Stimulated activated CD4-positive, alpha-beta T cell treated with anti-CD3 and anti-CD28 coated beads, Interleukin-4, amount 100 ng/mL, for 48 hours (primary cell): ENCODE measurements at places on chromosomes 6 and 20.

- DNase-seq, result no peak
Measured at GRCh38 chr6:33251395-33252012, 20.2 kb downstream of the VPS52 start.

DNA sequence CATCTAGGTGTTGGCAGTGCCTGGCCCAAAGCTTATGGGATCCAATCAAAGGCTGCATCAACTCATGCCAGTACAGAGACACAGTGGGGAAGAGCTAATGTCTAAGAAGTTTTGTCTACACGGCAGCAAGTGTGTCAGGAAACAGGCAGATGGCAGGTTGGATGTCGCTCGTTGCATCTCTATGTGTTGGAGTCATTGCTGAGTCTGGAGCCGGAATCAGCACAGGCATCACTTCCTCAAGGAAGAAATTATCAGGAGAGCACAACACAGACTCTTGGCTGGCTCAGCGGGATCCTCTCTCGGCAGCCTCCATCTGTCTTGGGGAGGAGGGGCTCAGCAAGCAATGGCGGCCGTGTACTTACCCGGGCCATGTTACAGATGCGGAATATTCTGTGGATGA is 467.2 kb upstream of the CHD6 start:
- no peak for DNase-seq

- no peak for DNase-seq
Measured at GRCh38 chr6:137190583-137191094, 17.2 kb upstream of the IL22RA2 start.

DNA sequence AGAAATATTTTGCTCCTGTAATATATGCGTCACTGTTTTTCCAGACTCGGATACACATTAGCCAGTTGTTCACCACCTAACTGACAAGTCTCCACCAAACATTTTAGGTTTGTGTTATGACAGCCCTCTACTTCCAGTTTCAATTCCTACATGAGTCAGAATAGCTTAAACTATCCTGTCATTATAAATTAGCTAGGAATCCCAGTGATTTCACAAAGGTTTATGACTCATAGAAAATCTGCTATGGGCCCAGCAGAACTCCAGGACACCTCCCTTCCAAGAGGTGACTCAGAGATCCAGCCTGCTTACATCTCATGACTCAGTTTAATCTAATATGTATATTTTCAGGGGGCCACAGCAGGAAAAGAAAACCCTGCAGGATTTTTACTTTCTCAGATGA is 17.4 kb upstream of the PLCB4 start:
- no peak for DNase-seq

- DNase-seq, result no peak
Measured at GRCh38 chr6:33905071-33905609, 101.3 kb upstream of the MLN start.

DNA sequence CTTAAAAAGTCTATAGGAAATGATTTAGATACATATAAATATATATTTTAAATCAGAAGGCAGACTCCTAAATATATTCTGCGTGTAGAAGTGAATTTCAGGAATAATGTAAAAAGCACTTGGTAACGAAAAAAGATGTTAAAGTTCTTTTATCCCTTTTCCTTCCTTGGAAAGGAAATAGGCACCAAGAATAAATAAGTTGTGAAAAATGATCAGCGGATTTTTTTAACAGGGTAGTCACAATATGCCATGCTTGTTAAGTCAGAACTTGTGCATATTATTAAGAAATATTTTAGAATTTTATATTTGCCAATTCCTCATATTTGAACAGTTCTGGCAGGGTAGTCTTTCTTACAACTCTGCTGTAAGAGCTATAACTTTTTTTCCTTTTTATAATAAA is 173.8 kb downstream of the CD83 start:
- DNase-seq, result no peak

GRCh38 chr6:138310294-138310693 is 67.4 kb upstream of the SMIM28 start:
- no peak for DNase-seq

- DNase-seq, result no peak
Measured at GRCh38 chr6:140537834-140538705, 1163.6 kb upstream of the CITED2 start.

GRCh38 chr6:169777896-169778295 is 26.5 kb downstream of the ERMARD start:
- DNase-seq, result no peak

DNA sequence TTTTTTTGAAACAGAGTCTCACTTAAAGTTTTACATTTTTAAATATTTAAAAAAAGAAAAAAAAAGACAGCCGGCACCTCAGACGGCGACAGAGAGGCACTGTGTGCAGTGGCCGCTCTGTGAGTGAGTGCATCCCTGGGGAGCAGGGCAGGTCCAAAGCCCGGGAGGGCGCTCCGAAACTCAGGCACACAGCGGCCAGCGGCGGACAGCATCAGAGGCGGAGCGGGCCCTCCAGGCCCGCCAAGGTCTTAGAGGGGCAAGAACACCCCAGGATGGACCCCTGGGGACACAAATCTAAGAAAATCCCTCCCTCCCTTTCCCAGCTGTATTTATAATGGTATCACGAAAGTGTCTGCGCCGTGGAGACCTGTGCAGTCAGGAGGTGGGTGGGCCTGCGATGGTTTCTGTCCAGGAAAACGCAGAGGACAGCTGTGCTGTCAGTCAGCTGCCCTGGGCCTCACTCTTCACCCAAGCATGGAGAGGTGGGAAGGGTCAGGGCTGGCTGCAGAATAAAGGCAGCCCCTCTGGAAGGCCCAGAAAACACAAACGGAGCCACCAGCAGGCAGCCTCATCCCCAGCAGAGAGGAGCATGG is 43.8 kb downstream of the TAF4 start:
- no peak for DNase-seq

DNA sequence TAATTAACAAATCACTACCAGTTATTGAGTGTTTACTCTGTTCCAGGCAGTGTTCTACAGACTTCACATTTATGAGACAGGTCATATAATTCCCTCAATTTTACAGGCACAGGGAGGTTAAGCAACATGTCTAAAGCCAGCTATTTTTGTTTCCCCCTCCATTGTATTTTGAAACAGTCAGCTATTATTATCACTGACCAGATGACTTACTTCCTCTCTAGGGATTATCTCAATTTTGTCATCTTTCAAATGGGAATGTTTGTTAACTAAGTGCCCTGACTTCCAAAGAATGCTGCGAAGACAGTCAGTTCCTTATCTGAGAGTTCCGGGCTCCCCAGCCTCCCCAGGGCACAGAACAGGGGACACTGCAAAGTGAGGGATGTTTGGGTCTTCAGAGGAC is 5.6 kb upstream of the CNPY3 start:
- no peak for DNase-seq

- no peak for DNase-seq
Measured at GRCh38 chr6:16136621-16137450, 8.0 kb downstream of the MYLIP start.

DNA sequence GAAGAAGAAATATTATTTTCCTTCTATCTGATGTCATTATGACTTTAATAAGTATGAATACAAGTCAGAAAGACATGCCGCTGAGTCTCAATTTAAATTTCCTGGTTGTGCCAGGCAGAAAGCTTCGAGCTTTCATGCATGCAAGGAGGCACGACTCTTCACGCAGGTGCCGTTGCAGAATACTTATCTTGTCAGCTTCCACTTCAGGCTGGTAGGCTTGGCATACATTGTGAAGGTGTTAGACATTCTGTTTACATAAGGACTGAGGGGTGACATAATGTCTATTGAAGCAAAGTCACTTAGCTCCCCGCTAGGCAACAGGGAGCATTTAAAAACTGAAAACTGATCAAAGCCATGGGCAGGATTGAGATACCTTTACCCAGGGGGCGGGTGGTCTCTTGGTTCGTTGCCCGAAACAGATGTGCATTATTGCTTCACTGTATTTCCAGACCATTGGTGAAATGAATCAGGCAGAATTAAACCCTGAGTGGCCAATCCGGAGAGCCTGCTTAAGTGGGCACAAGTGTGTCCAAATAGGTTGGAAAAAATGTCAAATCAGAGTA is 16.4 kb downstream of the BMP6 start:
- DNase-seq, result no peak

GRCh38 chr20:38334016-38334415 is 12.3 kb upstream of the LBP start:
- no peak for DNase-seq

DNA sequence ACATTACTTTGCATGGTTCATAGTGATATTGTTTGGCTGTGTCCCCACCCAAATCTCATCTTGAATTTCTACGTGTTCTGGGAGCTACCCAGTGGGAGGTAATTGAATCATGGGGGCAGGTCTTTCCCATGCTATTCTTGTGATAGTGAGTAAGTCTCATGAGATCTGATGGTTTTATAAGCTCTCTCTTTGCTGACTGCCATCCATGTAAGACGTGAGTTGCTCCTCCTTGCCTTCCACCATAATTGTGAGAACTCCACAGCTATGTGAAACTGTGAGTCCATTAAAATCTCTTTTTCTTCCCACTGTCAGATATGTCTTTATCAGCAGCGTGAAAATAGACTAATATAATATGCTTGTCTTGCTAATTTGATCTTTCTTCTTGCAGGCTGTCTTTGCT is 200.4 kb upstream of the NOX3 start:
- no peak for DNase-seq

DNA sequence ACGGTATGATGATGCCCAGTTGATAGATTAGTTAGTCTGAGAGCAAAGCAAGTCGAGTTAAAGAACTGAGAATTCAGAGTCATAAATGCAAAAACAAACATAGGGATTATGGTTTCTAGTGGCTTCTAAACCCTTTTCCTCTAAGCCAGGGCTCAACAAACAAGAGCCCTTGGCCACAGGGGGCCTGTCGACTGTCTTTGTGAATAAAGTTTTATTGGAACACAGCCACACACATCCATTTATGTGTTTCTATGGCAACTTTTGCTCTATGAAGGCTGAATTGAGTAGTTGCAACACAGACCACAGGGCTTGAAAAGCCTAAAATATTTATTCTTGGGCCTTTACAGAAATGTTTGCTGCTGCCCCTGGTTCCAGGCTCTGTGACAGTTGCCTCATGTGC is 76.2 kb downstream of the SLC24A3 start:
- DNase-seq, result no peak

GRCh38 chr20:60802676-60803075 is 449.4 kb upstream of the CDH4 start:
- DNase-seq, result no peak

DNA sequence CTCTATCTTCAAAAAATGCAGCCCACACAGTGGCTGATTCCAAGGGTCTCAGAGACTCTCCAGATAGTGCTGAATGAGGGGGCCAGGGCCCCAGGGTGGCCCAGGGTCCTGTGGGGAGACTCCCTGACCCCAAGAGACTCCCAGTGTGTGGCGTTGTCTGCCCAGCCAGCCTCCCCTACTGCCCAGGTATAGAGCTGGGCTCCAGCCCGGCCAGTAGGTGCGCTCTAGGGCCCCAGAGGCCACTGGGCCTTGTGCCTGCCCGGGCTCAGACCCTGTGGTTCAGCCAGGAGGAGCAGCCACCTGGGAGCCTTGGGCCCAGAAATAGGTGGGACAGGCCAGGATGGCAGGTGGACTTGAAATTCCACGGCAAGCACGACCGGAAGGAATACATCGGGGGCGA is 30.3 kb upstream of the GATA5 start:
- no peak for DNase-seq

GRCh38 chr6:13331516-13332348 is 3.4 kb upstream of the TBC1D7 start:
- no peak for DNase-seq

- DNase-seq, result no peak
Measured at GRCh38 chr6:6455272-6455671, 133.2 kb upstream of the LY86 start.

DNA sequence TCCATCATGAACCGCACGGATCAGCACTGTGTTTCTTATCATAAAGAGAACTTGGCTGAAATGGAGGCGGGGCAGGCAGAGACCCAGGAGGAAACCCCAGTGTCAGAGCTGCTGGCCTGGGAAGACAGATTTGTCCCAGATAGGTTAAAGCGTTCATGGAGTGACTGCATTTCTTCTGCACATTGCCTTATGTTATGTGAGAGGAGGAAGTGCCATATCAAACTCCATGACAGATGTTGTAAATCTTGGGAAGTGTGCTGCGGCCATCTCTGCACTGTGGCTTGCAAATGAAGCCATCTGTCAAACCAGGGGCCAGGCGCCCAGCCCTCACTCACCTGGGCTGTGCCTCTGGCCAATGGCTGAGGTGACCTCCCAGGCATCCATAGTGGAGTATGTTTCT is 163.0 kb downstream of the SLC24A3 start:
- DNase-seq, result no peak
